ENCODE measurements at places on chromosomes 11 and 22.
A peak's percentile ranks its signal among the peaks of the same experiment; 100 is the strongest.

GRCh38 chr11:131157678-131158077 lies 212.7 kb upstream of the NTM start:
- no peak for DNase-seq

DNA sequence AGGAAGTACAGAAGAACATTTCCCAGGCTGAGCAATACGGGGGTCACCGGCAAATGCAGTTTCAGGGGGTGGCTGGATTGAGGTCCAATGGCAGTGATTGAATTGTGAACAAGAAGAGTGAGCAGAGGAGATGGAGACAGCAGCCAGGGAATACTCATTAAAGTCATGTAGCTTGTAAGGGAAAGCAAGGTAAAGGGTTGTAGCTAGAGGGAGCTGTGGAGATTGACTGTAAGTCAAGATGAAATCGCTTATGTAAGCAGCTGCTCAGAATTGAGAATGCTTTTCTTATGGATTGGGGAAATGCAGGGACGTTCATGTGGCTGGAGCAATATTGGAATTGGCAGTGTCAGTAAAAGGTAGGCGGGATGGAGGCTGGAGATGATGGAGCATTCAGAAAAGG lies 111.4 kb upstream of the TBCEL start:
- no peak for DNase-seq

DNA sequence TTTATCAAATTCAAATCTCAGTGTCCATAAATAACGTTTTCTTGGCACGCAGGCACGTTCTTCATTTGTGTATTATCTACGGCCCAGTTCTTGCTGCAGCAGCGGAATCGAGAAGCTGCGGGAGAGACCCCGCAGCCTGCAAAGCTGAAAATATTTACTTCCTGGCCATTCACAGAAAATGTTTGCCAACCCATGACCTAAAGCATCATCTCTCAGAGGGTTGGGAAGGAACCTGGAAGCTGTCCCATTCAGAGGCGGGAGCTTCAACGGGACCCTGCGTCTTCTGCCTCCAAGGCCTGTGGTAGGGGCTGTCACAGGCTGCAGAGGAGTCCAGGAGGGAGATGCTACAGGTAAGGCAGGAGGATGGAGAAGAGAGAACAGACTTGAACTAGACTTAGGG lies 319.2 kb downstream of the MN1 start:
- DNase-seq = no peak

- DNase-seq = no peak
These were observed 82.5 kb downstream of the ZBTB16 start for GRCh38 chr11:114141863-114142580.

DNA sequence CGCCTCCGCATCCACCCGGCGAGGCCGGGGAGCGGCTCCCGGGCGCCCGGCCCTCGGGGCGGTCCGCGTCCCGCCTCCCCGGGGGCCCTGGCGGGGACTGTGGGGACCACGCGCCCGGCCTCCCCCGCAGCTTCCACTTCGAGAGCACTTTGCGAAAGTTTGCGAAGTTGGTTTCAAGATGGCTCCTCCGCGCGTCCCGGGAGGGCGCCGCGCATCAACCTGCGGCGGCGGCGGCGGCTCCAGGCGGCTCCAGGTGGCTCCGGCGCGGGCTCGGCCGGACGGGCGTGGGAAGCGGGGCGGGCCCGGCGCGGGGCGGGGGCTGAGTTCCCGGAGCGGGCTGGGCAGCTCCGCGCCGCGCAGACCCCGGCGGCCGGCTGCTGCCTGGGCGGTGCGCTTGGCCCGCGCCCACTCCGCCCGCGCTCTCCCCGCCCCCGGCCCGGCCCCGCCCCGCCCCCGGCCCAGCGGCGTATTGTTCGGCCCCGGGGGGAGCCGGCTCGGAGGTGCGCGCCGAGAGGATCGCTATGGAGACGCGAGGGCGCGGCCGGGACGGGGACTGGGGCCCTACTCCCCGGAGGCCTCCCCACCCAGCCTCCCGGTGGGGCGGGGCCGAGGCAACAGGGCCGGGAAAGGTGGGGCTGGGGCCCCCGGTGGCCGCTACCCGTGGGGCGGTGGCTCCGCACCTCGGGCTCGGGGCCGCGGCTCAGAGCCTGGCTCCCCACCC lies at the start of gene CELSR1:
CELSR1 (minus strand) TSS at position 396 of the 721 bp plus-strand sequence. CDS start 450 bp downstream, outside the sequence.
- DNase-seq = peak; percentile 41

DNA sequence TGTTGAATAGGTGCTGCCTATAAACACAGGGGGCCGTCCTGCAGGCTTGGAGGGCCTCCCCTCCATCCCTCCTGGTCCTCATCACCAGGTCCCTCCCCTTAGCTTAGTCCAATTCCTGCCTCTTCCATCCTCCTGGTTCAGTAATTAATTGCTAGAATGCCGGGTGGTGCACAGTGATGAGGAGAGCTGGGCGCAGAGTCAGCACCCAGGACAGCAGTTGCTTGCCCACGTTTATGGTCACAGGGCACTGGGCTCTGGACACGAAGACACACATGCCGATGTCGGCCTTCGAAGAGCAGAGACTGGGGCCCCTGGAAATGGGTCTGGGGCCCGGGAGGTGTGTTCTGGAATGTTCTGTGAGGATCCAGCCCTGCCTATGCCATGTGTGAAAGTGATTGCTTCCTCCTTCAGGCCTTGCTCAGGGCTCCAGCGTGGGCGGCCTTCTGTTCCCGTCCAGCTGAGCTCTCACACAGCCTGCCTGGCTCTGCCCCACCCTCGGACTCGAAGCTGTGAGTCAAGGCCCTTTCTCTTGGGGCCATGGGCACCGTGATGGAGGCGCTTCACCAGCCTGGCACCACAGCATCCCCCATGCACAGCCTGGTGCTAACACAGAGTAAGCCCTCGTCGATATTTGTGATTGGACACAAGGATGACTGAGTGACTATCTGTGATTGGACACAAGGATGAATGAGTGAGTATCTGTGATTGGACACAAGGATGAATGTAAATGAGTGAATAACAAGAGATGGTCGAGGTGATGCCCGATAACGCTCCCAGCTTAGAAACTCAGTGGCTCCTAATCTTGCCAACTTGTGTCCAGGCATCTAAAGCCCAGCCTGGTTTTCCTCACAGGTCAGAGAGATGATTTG lies 884.7 kb downstream of the BRD1 start:
- DNase-seq = no peak

All from NCI-H345 (cell line).